ENCODE measurements at places on chromosomes 2 and 18.

GRCh38 chr2:23976883-23977282 lies 33.0 kb upstream of the MFSD2B start:
- DNase-seq, result no peak

DNA sequence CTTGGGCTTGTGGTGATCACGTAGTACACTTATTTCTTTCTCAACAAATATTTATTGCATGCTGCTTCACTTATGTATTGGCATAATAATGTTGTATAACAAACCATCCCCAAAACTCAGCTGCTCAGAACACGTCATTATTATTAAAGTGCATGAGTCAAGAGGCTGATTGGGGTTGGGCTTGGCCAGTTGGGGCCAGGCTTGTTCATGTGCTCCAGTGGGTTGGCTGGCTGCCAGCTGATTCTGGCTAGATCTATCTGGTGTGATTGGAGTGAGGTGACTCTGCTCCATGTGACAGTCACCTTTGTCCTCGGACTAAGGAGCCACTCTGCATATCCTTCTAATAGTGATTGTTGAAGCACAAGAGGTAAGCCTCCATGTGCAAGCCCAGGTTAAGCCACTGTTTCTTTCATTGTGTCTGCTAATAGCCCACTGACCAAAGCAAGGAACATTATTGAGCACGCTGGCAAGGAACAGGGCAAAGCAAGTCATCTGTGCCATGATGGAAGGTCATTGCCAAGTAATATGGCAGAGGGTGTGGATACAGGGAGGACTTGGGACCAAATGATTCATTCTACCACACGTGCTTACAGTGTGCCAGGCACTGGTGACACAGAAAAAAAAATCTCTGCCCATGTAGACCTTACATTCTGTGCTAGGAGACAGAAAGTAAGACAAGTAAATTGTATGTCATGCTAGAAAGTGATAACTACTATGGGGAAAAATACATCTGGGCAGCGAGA lies 63.3 kb upstream of the TMEM182 start:
- no peak for DNase-seq

DNA sequence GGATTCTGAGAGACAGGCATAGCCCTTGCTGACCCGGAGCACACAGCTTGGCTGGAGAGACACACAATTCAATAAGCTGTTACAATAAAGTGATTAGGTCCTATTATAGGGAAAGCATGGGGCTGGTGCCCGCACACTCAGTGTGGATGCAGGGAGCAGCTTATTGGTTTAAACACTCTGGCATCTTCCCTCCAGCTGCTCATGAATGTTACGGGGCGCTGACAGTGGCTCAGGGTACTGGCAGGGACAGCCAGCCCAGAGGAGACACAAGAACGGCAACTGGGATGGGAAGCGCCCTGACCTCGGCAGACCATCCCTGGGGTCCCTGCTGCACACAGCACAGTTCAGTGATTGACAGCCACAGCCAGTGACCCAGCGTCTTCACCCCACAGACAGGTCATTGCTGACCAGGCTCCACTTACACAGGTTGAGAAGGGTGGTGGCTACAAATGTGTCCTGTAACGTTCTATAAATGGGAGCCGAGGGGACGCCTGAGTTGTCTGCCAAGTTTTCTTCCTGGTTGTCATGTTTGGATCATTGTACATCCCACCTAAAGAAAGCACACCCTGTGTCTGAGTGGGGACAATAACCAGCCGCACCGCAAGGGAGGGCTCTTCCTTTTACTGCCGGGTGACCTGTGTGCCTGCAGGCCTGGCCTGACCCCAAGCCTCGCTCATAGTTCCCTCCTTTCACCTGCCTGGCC lies 60.3 kb downstream of the SH3BP4 start:
- no peak for DNase-seq

DNA sequence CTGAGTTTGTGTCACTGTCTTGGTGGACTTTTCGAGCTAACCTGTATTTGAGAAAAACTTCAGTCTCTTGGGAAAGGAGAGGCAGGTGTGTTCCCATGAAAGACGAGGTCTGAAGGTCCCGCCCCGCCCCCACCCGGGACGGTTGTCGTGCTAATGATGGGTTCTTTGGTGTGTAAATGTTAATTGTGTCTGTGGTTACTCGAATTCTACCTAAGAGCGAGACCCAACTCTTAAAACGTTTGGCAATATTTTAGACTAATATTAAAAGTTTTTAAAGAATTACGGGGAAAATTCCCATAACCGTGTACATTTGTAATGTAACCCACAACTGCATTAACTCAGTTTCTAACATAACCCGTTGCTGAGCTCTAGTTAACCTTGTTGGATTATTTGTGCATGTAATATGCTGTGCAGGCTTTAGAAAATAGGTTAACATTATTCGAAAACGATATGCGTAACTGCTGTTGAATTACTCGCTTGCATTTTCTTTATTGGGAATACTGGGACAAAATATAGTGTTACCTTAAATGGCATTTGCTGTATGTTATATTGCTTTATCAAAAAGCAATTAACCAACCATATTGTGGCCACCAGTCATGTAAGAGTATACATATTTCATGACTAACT lies 833 bp downstream of the EPB41L5 start:
- DNase-seq, result no peak

- no peak for DNase-seq
Observed at GRCh38 chr2:14558335-14558919, 74.1 kb upstream of the LRATD1 start.

- DNase-seq, result no peak
Observed at GRCh38 chr2:216555274-216555673, 56.6 kb downstream of the RPL37A start.

DNA sequence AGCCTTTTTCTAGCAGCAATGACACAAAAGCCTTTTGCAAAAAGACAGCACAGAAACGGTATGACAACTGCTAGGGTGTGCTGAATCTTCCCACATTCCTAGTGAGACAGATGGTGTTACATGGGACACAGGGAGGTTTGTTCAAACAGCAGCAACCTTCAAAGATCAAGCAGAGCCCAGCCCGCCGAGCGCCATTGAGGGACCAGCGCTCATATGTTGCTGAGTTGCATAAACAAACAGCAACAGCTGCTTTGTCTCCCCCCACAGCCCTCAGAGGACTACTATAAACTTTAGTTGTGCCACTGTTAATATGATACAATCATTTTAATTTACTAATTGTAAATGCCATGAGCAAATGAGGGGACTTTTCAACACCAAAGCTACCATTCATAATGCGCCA lies 117.7 kb downstream of the ZEB2 start:
- DNase-seq, result no peak

All from CD4-positive, alpha-beta T cell treated with Interleukin-2 at 100 ng/mL for 4 hours (primary cell).